GM04504 (cell line): ENCODE measurements at places on chromosomes 5 and 9.

- no peak for DNase-seq
Measured at GRCh38 chr5:108557686-108558085, 175.8 kb upstream of the FBXL17 start.

DNA sequence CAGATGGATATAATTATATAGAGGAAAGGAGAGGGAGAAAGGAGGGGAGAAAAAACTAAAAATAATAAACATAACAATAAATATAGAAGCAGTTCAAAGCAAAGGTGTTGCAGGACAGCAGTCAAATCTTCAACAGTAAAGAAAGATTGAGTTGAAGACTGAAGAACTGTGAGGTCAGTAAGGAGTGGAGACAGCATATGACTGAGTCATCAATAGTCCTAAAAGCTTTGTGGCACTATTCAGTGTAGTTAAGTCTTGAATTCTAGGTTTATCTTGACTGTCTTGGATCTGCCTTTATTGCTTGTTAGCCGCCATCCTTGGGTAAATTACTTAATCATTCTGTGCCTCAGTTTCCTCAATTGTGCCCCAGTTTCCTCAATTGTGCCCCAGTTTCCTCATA is 137.0 kb downstream of the MRPS30 start:
- no peak for DNase-seq

- DNase-seq = peak; percentile 89
Measured at GRCh38 chr9:130689937-130690700, 3.5 kb upstream of the EXOSC2 start.

- DNase-seq = no peak
Measured at GRCh38 chr5:87404359-87404758, 8.4 kb downstream of the CCNH start.

DNA sequence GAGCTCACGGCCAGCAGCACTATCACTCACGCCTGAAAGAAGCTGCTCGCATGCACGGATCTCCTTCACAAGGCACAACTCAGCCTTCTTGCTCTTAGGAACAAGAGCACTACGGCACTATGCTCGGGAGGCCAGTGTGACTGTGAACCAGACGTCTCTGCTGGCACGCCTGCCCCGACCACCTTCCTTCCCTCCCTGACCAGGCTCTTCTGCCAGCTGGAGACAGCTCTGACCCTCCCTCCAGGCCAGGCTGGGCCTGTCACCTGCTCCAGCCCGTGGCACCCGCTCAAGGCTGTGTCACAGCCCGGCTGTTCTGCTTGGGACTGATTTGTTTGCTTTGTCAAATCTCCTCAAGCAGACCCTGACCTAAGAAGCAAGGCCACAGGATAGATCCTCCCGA is 7.0 kb downstream of the TBC1D9B start:
- DNase-seq = no peak

GRCh38 chr5:156824800-156825199 is 25.3 kb upstream of the PPP1R2B start:
- peak; percentile 42 for DNase-seq

DNA sequence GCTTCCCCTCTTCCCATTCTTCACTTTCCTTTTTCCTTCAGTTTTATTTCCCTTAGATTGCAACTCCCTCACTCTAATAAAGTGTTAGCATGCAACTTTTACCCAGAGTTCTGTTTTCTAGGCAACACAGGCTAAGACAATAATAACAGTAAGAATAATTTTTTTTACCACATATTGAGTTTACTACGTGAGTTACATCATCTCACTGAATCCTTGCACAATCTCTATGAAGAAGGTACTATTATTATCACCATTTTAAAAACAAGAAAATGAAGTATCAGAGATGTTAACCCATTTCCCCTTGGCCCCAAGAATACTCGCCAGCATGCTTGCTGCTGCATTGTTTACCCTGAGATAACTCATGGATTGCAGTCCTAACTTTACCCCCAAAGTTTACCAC is 53.7 kb upstream of the SMIM32 start:
- no peak for DNase-seq

DNA sequence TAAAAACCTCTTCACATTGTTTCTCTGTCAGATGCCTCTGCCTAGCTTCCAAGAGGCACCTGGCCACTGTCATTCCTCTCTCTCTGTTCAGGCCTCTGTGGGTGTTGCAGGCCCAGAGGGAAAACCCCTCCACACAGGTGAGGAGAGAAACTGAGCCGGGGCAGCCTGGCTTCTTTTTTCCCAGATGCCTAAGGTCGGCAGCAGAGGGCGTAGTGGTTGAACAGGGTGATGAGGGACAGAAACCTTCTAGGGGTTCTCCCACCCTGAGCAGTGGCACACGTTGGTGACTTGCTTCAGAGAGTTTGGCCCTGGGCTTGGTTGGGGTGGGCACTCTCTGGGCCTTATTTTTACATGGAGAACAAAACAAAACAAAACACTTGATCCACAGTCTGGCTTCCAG is 12.2 kb downstream of the IL9 start:
- no peak for DNase-seq

GRCh38 chr5:121688781-121689180 is 162.9 kb upstream of the FTMT start:
- DNase-seq = no peak

- DNase-seq = peak; percentile 52
Measured at GRCh38 chr5:95631255-95631958, 11.5 kb downstream of the GPR150 start.

DNA sequence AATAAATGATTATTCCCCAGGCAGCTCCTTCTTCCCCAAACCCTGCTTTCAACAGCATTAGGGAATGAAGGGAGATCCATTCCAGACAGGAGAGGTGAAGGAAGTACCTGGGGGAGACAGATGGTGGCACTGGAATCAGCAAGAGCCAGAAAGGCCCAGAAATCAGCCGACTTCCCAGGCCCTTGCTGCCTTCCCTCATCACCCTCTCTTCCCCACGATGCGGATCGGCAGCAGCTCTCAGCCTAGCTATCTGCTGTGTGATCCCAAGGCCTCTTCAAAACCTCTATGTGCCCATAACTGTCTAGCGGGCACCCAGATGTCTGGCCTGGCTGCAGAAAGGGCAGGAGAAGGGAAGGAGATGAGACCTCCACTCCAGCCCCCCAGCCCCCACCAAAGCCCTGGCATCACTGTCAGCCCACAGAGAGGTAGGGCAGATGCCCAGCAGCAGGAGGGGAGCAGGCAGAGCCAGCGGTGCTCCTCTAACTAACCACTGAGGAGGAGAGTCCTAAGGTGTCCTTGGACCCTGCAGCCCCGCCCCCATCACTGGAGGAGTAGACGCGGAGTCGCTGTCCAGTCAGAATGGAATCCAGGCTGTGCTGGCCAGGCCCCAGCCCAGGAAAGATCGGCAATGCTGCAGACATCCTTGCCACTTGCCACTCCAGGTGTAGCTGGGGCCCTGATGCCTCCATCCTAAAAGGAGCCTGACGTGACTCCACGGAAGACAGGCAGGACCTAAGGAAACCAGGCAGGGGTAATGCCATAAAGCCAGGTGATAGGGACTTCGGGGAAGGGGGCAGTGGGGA is 12.7 kb downstream of the CNTFR start:
- DNase-seq = no peak

DNA sequence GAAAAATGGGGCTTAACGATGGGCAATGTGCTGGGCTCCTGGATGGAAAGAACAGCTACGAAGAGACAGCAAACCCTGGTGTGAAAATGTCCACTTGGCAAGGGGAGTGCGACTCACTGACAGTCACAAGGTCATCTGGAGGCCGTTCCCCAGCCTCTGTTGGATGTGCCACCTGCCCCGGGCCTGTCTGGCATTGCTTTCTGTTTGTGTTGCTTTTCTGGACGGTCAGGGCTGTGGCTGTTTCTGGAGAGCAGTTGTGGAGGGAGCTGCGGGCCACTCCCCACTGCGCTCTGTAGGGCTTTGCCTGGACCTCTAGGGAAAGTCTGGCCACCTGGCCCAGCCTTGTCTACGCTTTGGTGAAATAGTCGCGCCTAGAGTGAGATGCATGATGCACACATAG is 185.3 kb downstream of the IRX1 start:
- no peak for DNase-seq

DNA sequence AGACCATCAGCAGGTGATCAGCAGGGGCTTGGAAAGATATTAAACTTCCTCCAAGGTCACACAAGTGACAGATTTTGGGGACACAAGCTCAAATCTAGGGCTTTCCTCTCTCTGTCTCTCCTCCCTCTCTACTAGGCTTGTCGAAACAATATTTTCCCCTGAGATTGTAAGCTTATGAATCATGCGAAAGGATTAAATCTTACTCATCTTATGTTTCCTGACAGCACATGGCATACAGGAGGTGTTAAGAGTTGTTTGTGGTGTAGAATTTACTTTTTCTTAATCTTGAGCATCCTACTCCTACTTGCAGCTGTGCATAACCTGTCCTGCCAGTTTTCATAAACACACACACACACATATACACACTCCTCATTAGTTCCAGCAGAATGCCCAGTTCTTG is 186.3 kb downstream of the MARCHF11 start:
- DNase-seq = no peak

DNA sequence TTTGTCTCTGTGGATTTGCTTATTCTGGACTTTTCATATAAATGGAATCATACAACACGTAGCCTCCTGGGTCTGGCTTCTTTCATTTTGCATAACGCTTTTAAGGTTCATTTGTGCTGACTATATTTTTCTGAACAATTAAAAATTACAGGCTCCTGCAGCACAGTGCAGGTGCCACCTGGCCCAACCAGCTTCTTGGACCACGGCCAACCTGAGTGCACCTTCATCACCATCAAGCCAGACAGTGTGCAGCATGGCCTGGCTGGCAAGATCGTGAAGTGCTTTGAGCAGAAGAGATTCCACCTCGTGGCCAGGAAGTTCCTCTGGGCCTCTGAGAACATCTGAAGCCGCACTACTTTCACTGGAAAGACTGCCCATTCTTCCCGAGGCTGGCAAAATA is 53.5 kb upstream of the COL15A1 start:
- DNase-seq = no peak

- no peak for DNase-seq
Measured at GRCh38 chr9:127390563-127390962, 6.4 kb upstream of the SLC2A8 start.

DNA sequence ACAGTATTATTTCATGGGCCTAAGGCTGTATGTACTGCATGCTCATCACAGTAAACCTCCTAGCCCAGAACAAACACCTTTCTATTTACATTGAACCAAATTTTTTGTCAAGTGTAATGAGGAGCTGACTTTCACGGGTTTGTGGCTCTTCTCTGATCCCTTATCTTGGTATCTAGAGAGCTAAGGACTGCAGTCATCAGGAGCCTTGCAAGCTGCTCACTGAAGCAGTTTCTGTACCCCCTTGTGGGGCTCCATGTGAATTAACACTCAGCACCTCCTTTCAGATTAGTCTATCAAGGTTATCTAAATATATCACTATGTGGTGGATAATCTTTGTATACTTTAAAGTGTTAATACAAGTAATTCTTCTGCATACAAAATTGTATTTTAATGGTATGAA is 108.2 kb downstream of the AUH start:
- no peak for DNase-seq

- no peak for DNase-seq
Measured at GRCh38 chr5:43553381-43553780, 3.5 kb downstream of the PAIP1 start.

- no peak for DNase-seq
Measured at GRCh38 chr5:139462586-139463276, at the start of gene ECSCR. Gene ECSCR, minus strand, starts transcription at chr5:139462743. Its CDS starts 73 bp downstream, at chr5:139462670.

GRCh38 chr5:12659686-12660085 is 755.4 kb upstream of the CTNND2 start:
- DNase-seq = no peak

DNA sequence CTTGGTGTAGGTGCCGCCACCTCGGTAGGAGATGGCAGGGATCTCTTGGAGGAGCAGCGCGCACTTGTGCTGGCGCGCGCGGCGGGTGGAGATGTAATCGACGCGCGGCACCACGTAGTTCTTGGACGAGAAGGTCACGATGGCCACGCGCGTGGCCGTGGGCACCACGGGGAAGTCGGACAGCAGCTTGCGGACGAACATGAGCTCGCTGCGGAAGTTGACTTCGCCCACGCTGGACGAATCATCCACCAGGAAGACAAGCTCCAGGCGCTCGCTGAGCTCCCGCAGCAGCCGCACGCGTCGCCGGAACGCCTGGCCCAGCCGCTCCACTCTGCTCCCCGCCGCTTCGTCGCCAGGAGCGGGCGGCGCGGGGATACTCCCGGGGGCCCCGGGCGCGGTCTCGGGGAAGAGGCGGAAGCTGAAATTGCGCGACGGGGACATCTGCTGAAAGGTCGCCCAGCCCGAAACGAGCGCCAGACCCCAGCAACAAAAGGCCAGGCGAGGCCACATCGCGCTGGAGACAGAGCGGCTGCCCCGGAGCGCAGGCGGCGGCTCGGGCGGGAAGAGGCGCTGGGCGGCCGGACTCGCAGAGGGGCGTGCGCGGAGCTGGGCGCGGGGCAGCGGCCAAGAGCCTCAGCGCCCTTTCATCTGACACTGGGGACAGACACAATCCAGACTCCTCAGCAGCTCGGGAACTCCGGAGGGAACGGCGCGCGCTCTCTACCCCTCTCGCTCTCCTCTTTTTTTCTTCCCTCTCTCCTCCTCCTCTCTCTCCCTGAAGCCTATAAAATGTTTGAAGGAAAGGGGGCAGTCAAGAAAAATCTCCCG is at the start of gene SVEP1:
SVEP1 (minus strand) TSS at position 708 of the 828 bp plus-strand sequence; CDS start at position 510, 198 bp downstream.
- DNase-seq = no peak

- DNase-seq = no peak
Measured at GRCh38 chr5:9318031-9318430, 227.8 kb downstream of the SEMA5A start.

- DNase-seq = no peak
Measured at GRCh38 chr9:13146840-13147239, 132.7 kb downstream of the MPDZ start.

DNA sequence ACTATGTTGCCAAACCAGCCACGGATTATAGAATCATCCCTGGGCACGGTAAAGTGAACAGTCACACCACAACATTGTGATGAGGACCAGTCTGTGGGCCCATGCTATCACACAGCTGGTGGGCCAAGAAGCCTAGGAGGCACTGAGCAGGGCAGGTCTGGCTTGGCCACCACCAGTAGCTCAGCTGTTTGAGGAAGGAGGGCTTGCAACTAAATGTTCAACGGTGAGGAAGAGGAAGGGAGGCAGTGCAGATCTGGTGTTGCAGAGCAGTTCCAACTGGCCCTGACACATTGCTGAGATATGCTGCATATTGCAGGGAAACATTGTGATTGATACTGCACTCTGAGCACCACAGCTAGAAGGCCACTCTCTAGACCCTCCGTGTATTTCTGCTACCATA is 77.9 kb upstream of the ATG10 start:
- no peak for DNase-seq

DNA sequence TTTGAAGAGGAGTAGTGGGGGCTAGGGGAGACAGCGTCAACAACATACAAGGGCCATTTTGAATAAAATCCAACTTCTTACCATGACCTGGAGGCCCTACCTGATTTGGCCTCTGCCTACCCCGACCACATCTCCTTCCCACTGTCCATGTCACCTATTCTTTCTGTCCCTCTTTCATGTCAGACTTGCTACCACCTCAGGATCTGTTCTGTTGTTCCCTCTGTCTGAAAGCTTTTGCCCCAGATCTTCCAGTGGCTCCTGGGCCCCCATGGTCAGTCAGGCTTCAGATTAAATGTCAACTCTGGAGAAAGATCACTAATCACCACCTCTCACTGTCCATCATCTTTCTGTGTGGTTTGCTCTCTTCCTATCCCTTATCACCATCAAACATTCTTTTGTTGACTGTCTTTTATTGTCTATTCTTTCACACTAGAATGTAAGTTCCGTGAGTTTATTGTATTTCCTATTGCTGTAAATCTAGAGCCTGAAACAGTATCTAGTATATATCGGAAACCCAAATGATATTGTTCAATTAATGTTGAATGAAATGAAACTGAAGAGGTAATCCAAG is 31.2 kb upstream of the APC start:
- no peak for DNase-seq

- DNase-seq = no peak
Measured at GRCh38 chr5:14209836-14210235, 66.7 kb downstream of the TRIO start.

- DNase-seq = no peak
Measured at GRCh38 chr5:6757414-6757969, 44.3 kb downstream of the TENT4A start.
